ENCODE measurements at places on chromosomes 5 and 9.

DNA sequence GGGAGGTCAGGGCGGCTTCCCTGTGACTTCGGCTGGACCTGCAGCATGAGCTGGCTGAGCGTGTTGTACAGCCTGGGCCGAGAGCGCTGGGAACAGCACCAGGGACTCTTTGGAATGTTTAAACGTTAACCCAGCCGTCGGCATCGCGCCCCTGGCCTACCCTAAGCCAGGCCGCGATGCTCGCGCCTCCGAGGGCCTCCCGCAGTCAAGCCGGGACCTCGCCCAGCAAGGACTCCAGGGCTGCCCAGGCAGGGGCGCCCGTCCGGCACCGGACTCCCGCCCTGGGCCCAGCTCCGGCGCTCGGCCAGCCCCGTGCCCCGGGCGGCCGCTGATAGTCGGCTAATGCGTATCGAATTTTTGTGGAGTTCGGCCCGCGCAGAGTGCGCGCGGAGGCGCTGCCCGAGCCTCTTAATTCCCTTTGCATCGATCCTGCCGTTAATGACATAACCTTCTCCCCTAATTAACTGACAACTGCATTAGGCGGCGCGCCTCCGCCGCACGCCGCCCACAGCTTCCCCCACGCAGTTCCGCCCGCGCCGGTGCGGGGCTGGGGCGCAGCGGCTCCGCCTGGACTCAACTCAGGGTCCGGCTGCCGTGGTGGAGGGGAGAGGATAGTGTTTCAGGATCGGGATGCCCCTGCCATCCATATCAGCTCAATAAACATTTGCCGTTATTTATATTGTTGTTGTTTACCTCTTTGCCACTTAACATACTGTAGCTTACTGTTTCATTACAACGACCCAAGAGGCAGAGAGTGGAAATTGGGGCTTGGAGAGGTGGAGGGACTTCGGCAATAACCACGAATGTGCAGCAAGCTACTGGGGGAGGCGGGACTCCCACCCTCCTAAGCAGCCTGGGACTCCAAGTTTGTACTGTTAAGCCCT lies 28.8 kb upstream of the CDC23 start:
- DNase-seq, result peak; percentile 6

- DNase-seq, result no peak
Measured at GRCh38 chr9:99108131-99108530, 3.2 kb downstream of the TGFBR1 start.

DNA sequence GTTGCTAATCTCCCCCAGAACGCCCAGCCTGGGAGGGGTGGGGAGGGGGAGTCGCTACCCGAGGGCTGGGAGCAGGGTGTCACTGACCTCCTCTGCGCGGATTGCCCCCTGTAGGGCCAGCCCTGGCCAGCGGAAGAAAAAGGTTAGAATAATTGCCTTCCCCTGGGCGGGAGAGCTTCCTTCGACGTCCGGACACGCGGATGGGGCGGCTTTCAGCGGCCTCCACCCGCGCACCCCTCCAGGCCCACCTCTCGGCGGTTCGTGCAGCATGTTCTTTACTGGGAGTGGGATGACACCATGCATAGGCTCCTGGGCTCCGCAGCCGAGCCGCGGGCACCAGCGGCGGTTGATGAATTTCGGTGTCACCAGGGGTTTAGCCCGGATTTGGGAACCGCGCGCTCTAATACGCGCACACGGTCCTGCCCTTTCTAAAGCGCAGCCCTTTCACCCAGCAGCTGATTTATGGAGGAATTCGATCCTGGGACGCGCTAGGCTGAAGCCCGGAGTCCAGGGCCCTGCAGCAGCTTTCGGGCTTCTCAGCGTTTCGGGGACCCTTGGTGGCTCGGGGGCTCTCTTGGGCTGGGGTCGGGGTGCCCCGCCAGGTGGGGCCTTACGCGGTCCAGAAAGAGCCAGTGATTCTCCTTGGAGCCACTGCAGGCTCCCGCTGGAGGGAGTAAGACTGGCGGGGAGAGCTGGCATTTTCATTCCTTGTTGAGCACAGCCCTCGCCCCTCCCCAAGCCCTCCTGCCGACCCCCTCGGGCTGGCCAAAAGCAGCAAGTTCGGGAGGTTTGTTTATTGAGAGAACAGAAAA lies 10.1 kb downstream of the LMX1B start:
- no peak for DNase-seq

DNA sequence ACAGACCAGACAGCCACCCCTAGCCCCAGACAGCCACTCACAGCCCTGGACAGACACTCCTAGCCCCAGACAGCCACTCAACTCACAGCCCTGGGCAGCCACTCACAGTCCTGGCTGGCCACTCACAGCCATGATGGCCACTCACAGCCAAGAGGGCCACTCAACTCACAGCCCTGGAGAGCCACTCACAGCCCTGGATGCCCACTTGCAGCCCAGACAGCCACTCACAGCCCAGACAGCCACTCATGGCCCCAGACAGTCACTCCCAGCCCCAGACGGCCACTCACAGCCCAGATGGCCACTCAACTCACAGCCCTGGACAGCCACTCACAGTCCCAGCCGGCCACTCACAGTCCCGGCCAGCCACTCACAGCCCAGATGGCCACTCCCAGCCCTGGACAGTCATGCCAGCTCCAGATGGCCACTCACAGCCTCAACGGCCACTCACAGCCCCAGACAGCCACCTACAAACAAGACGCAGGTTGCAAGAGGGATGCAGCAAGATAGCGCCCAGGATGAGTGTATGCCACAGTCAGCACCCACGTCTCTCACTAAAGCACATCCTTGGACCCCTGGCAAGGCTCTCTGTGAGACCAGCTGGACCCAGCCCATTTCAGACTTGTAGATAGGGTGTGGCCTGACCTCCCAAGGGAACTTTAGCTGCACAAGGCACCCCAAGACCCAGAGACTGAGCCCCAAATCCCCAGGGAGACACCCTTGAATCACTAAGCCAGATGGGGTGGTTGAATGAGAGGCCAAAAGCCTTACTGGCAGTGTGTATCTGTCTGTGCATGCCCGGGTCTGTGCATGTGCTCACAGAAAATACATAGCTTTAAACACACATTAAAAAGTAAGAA lies 22.4 kb downstream of the ZDHHC11B start:
- DNase-seq, result no peak

- DNase-seq, result peak; percentile 89
Measured at GRCh38 chr9:71647094-71647591, 121.2 kb downstream of the CEMIP2 start.

- no peak for DNase-seq
Measured at GRCh38 chr5:140240987-140241706, 61.8 kb downstream of the PFDN1 start.

DNA sequence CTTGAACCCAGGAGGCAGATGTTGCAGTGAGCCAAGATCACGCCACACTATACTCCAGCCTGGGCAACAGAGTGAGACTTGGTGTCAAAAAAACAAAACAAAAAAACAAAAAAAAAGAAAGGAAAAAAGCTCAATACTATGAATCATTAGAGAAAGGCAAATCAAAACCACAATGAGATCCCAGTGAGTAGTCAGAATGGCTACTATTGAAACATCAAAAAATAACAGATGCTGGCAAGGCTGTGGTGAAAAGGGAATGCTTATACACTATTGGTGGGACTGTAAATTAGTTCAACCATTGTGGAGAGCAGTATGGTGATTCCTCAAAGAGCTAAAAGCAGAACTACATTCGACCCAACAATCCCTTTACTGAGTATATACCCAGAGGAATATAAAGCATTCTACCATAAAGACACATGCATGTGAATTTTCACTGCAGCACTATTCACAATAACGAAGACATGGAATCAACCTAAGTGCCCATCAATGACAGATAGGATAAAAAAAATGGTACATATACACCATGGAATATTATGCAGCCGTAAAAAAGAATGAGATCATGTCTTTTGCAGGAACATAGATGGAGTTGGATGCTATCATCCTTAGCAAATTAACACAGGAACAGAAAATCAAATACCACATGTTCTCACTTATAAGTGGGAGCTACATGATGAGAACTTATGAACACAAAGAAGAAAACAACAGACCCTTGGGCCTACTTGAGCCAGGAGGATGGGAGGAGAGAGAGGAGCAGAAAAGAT lies 81.9 kb upstream of the ARRDC3 start:
- DNase-seq, result no peak

DNA sequence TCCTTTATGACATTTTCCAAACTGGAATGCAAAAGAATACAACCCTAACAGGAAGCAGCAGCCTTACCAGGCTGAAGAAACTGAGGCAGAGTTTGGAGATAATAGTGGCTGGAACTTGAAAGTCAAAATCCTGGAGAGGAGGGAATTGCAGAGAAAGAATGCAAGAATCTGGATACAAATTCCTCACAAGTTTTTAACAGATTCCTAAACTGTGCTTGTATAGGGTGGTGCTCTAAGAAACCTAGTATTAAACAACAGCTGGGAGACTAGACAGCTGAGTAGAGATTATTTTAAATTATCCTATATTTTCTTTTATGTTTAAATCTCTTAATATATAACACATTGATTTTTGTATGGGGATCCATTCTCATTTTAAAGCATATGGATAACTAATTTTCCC lies 30.7 kb downstream of the INVS start:
- no peak for DNase-seq

DNA sequence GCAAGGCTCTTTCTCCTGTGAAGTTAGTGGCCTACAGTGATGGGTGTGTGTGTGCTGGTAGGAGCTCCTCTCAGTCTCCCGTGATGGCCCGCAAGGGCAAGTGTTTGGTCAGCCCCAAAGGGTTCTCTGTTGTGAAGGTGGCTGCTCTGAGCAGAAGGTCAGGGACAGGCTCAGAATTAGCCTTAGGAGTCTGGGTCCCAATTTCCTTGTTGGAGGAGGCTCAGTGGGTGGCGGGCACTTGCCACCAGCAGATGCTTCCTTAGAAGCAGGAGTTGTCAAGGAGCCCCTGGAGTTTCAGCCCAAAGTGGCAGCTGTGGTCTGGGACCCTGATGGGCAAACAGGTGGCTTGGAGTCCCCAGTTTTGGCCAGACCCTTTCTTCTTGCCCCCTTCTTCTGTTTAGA lies 154.4 kb downstream of the MACROH2A1 start:
- DNase-seq, result no peak

DNA sequence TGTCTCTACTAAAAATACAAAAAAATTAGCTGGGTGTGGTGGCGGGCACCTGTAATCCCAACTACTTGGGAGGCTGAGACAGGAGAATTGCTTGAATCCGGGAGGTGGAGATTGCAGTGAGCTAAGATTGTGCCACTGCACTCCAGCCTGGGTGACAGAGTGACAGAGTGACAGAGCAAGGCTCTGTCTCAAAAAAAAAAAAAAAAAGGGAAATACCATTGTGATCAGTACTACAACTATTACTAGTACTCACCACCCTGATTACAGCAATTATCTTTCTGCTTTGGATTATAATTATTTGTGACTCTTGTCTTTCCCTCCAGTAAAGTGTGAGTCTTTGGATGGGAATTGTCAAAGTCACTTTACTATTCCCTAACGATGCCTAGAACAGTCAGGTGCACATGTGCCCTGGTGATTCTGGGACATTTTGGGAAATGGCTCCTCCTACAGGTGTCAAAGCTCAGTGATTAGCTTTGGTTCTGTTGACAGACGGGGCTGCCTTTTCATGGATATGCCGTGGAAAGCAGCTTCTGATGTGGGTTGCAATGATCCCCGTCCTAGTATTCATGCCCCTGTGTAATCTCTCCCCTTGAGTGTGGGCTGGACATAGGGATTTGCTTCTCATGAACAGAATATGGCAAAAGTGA lies 31.8 kb upstream of the FRRS1L start:
- DNase-seq, result no peak

DNA sequence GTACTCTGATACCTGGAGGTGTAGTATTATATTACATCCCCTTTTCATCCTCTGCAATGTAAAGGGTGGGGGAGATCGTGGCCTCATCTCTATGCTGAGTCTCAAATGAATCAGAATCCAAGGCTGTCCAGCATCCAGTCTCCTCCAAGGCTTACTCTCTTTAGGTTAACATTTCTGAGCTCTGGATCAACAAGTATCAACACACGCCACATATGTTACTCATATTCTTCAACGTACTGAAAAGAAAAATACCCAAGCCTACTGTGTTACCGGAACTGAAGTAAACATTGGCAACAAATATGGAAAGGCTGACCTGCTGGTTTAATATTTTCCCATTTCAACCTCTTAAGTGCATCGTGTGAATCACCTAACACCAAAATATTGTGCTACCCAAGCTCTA lies 241.8 kb downstream of the GAS1 start:
- DNase-seq, result no peak

DNA sequence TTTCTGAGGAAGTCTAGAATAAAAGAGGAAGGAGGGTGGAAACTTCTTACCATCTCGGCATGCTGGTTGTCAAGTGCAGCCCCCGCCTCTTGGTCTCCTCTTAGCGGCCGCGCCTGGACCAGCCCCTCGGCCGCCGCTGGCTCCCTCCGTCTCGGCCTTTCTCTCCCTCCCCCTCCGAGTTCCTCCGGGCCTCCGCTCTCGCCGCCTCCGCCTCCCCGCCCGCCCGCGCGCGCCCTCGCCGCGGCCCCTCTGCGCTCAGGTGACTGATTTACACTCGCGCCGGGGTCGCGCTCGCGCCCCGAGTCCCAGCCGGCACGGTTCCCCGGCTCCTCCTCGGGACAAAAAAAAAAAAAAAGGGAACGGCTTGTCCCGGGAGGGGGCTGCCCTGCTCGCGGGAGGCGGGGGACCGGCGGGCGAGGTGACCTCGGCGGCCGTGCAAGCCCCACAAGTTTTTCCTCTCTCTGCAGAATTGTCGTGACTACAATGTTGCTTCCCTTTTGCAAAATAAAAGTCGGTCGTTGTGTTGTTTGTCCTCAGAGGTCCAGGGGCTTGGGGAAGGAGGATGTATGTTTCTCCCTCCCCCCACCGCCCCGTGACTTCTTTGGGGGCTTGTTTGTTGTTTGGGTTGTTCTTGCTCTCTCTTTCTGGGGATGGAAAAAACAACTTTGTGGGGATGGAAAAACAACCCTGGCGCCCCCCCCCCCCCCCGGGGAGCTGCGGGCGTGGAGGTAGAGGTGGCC lies at the start of gene BNC2:
BNC2 (minus strand) TSS at position 75 of the 740 bp plus-strand sequence; CDS start at position 53, 22 bp downstream.
- peak; percentile 35 for DNase-seq

- no peak for DNase-seq
Measured at GRCh38 chr5:1299511-1299850, 4.6 kb upstream of the TERT start.

- DNase-seq, result no peak
Measured at GRCh38 chr5:42749020-42749419, 7.6 kb upstream of the CCDC152 start.

- no peak for DNase-seq
Measured at GRCh38 chr9:13364271-13365000, 84.9 kb upstream of the MPDZ start.

DNA sequence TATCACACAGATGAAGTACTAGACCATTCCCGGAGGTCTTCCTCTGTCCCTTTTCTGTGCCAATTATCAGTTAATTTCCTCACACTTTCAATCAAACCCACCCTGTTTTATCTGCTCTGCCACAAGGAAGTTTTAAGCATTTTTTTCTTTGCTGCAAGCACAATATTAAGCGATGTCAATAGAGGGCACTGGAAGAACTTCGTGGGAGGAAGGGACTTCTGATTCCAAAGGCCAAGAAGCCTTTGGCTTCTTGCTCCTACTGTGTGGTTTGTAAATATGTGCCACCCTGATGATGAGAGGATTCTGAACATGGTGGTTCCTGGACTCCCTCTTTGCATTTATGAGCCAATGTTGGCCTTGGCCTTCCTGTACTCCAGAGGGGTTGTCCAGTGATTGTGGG lies 1712.5 kb upstream of the C9orf72 start:
- DNase-seq, result no peak

All from suppressor macrophage treated with lipopolysaccharide for 4 hours (primary cell).